ENCODE measurements at places on chromosomes 1 and 21.
A peak's percentile ranks its signal among the peaks of the same experiment; 100 is the strongest.

DNA sequence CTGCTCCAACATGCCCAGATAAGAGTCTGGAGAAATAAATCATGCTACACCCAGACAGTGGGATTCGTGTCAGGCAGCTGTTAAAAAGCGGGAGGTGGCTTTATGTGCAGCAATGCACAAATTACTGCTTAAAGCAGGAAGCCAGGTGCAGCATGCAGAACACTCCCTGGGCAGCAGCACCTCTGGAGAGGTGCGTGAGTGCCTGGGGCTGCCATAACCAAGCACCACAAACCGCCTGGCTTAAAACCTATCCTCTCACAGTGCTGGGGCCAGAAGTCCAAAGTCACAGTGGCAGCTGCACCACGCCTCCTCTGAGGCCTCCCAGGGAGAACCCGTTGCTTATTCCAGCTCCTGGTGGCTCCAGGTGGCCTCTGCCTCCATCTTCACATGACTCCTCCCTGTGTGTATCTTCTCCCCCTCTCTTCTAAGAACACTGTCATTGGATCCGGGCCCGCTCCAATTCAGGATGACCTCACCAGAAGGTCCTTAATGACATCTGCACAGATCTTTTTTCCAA lies 115.6 kb downstream of the SIK1 start:
- peak; percentile 85 for DNase-seq

DNA sequence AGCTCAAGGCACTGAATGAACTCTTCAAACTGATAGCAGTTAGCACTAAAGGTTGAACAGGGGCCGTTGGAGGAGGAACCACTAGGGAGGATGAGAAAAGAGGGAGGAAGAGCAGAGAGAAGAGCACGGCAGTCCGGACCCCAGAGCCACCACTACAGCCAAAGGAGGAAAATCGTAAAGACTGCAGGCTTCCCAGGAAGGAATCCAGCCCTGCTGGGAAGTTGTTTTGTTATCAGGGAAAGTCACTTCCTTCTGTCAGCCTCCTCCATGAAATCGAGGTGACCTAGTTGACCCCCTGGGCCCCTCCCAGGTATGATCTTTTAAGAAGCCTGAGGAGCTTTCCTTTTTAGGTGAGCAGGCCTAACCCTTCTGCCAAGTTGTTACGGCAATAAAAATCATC lies 88.2 kb downstream of the PBX1 start:
- DNase-seq = peak; percentile 61

DNA sequence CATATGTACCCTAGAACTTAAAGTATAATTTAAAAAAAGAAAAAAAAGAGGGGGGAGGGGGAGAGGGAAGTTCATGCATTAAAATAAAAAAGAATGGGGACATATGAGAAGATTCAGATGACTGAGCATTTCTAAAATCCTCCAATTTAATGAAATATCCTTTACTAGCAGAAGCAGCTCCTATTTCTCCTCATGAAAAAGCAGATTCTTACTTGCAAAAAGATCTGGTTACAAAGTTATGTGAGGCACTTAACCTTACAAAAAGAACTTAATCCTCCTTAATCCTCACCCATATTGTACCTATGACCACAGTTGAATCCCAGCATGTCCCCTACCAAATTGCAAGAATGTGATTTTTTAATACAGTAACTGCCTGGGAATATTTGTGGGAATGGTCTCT lies 298.5 kb downstream of the SRGAP2C start:
- DNase-seq = no peak

DNA sequence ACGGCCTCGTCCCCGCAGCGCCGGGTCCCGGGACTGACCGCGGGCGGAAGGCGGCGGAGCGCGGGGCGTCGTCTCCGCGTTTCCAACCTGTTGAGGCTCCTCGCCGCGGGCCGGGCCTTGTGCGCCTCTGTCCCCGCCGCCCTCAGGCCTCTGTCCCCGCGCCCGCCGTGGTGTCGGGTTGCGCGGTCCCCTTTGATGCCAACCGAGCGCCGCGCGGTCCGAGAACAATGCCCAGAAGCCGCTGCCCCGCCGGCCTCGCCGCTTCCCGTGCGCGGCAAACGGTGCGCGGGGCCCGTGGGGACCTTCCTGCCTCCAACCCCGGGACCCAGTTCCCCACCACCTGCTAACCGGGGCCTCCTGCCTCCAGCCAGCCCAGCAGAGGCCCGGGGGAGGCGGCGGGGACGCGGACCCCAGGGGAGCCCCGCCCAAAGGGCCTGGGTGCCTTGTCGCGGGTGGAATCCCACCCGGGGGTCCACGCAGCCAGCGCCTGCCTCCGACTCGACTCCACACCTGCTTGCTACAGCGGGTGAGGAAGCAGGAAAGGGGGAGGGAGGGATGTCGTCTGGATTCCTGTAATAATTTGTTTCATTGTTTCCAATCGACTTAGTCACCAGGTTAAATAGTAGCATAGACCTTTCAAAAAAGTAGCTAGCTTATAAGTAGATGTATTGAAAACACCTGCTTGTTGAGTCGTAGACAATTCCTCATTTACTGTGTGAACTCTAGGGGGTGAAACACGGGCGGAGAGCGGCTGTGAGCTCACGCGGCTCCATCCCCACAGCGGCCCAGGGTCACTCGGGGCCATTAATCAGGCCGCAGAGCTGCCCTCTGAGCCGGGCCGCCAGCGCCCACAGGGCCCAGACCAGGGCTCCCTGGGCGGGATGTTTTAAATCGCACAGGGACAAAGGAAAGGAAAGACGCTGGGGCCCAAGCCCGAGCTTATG lies 1.1 kb downstream of the COL18A1 start:
- peak; percentile 48 for DNase-seq

DNA sequence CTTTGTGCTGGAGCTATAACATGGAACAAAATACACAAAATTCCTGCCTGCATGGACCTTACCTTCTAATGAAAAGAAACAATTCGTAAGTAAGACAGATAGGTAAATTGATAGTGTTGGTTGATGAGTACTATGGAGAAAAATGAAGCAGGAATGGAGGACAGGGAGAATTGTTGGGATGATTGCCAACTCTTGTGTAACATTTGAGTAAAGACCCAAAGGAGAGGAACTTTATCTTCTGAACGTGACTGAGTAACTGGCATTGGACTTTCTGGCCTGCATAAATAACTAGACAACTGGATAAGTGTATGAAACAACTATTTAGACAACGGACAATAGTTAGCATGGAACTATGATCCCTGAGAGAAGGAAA lies 6.8 kb upstream of the EFCAB14 start:
- no peak for DNase-seq

Measured in Caco-2 (cell line).